ENCODE measurements at places on chromosomes 6 and 20.

DNA sequence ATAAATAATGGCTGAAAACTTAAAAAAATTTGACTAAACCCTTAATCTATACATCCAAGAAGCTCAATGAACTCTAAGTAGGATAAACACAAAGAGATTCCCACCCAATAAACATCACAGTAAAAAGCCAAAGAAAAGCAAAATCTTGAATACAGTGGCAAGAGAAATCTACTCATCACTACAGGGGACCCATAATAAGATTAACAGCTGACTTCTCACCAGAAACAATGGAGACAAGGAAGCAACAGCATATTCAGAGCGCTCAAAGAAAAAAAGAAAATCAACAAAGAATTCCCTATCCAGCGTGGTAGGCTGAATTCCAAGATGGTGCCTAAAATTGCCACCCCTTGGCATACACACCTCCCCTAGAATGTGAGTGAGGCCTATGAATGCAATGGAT is 18.6 kb downstream of the SNX3 start:
- no peak for DNase-seq

DNA sequence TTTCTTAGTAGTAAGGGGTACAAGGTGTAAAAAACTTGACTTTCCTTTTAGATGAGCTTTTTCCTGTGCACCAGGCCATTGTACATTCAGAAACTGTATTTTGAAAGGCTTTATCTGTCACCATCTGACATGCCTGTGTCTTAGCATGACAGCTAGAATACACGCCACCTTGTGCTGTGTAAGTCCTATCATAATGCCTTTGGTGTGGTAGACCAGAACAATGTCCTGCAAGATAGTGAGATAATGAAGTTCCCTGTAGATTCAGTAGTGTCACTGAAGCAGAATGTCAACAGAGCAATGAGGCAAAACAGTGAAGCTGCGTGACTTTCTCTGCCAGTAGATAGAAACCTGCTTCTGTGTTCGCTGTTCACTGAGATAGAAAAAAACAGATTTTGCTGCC is 105.8 kb downstream of the JAG1 start:
- no peak for DNase-seq

GRCh38 chr20:37204056-37204455 is 24.7 kb upstream of the MROH8 start:
- no peak for DNase-seq

DNA sequence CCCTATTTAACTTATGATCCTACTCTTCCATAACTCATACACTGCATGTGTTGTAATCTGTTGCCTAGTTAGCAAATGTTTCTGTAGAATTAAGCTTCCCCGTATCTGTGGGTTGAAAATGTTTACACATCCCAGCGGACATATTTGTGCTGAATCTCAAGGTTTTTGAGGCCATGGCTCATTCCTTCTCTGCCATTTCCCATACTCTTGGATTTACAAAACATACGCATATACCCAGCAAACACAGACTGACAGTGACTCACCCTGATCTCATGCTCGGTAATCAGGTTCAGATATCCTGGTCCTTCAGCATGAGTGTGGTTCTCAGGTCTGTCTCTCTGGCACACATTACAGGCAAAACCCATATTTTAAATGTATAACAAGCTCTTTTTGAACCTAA is 58.7 kb downstream of the AGPAT4 start:
- no peak for DNase-seq

GRCh38 chr6:9205645-9206044 is 770.3 kb upstream of the SLC35B3 start:
- no peak for DNase-seq

- DNase-seq: no peak
Observed at GRCh38 chr6:158048589-158048988, 66.9 kb downstream of the SYNJ2 start.

- no peak for DNase-seq
Observed at GRCh38 chr20:37734228-37734985, 40.6 kb downstream of the CTNNBL1 start.

DNA sequence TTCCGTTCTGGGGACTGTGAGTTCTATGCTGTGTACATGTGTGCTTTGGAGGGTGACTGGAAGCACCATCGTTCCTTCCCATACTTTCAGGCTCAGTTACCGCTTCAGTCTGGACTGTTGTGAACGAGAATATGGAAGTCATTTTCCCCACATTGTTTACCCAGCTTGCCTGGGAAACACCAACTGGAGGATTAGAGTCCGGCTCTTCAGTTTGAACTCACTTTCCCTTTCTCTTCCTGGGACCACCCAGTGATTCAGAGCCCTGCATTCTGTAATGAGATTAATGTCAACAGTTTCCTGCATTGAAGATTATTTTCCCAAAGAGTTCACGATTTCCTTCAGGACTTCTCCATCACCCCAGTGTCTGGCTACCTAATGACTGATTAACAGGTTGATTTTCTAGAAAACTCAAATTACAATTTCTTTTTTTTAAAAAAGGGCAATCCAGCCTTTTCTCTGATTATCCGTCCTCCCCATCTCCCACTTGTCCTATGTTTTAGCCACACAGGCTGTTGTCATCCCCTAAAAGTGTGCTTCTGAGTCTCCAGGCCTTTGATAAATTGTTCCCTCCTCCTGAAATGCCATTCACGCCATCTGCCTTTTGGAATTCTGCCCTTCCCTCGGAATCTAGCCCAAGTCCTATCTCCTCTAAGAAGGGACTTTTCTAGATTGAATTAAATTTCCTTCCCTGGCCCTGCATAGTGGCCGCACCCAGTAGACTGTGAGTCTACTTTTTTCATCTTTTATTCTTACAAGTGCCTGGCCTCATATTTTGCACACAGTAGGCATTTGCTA is 3.3 kb upstream of the TAGAP start:
- DNase-seq: no peak

GRCh38 chr6:4936681-4937041 is 67.2 kb downstream of the RPP40 start:
- peak; percentile 17 for DNase-seq

DNA sequence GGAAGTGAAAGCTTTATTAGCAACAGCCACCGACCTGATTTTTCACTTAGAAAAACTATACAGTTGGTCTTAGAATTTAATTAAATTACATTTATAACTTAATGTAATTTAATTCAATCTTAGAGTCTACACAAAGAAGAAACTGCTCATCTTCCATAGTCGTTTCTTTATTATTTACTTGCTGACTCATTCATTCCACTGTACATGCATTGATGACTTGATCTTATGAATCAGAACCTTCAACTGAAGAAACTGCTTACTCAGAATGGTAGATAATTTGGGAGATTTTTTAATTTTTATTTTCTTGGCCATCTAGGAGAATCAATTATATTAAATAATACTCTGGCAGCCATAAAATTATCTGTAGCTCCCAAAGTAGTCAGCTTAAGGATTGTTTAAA is 1021.6 kb upstream of the FLRT3 start:
- DNase-seq: no peak

DNA sequence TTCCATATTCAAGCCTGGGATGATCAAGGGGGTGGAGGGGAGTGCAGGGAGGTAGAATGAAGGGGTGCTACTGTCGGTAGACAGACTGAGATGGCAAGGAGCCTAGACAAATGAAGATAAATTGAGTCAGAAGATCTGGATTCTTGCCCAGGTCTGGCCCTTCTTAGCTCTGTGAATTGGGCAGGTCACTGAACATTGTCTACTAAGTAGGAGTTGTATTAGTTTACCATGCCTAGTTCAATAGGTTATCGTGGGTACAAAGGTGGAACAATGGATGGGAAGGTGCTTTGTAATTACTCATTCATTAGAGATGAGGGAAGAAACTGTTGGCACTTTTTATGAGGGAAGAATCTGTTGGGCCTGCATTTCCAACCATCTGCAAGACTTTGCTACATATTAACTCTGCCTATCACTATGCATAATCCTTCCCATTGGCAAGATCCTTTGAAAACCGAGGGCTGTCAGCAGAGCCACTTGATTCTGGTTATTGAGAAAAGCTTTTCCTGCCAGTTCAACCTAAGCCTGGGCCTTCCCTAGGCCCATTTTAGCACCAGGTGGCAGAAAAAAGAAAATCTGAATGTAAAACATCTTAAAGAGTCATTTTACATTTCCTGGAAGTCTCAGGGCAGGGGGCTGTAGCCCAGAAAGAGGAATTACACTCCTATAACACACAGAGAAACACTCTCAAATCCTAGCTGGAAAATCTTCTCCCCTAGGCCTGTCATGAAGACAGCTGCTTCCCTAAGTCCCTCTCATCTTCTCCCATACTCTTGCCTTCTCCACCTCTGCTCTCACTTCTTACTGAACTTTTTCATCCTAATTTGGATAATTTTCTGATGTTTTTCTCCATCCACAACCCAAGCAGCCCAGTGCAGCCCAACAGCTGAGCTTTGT is 103.5 kb downstream of the CD24 start:
- DNase-seq: no peak

- no peak for DNase-seq
Observed at GRCh38 chr6:31502586-31502985, 4.6 kb downstream of the MICB start.
